ENCODE measurements at places on chromosomes 2 and 18. TPM values are rescaled to one million over a fixed set of nuclear protein-coding genes. Genes with fewer than 3 reads are reported as not detected.

The ERCC3 gene
- 36.9 TPM for total RNA-seq

The MALL gene
- 2.6 TPM for total RNA-seq

The RNF125 gene
- total RNA-seq: 0.28 TPM

The CXCR4 gene
- 0.92 TPM for total RNA-seq

The LBX2 gene
- 2.9 TPM for total RNA-seq

Measured in smooth muscle cell of bladder (primary cell).